ENCODE measurements at places on chromosomes 5 and 9.

DNA sequence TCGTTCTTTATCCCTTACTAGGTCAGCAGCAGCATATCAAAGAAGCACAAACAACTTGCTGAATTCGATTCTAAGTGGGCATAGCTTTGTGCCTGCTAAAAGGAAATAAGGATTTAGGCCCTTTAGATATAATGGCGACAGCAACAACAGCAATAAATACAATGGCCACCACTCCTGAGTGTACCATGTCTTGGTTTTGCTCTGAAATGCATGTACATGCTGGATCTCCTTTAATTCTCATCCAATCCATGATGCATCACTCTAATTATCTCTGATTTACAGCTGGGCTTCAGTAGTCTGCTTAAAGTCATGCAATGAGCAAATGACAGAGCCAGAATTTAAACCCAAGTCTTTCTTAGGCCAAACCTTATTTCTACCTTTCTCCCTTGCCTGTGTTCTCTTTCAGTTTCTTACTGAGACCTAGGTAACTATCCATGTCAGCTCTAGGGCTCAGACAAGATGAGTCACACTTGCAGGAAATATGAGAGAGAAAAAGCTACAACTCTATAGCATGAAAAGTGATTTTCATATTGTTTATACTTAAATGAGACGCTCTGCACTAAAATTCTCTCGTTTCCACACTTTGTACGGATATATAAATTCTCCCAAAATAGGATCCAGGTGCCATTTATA lies 111.8 kb downstream of the HMHB1 start:
- no peak for DNase-seq

DNA sequence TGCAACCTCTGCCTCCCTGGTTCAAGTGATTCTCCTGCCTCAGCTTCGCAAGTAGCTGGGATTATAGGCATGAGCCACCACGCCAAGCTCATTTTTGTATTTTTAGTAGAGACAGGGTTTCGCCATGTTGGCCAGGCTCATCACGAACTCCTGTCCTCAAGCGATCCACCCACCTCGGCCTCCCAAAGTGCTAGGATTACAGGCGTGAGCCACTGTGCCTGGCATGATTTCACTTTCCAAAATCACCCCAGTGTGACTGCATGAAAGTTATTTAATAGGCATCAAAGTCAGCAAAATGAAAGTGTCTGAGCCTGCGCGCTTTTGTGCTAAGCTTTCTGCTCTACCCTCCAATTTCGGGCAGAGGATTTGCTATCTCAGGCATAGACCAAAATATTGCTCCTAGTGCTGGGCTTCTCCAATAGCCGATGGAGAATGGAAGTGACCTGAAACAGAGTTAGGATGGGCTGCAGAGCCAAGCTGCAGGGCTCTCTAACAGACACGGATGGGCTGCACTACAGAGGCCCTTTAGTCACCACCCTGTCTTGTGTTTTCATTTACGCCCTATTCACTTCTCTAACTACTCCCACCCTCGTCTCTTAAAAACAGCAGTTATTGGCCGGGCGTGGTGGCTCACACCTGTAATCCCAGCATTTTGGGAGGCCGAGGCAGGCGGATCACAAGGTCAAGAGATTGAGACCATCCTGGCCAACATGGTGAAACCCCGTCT lies 44.3 kb downstream of the RETREG1 start:
- DNase-seq, result no peak

DNA sequence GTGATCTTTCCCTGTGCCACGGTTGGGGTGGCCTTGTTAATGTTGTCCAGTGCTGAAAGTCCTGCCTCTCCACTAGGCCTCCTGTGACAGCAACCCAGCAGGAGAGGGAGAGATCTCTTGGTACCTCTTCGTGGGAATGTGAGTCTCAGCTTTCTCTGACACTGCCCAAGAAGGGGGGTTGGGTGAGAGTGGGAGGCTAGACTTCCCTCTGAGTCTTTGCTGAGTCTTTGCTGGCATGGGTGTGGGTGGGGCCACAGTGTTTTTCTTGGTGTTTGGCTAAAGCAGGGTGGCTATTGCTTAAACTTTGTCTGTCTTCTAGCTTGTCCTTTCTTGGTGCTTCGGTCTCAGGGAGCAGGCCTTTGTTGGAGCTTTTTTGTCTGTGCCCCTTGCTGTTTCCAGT lies 145.6 kb downstream of the GNA14 start:
- DNase-seq, result no peak

DNA sequence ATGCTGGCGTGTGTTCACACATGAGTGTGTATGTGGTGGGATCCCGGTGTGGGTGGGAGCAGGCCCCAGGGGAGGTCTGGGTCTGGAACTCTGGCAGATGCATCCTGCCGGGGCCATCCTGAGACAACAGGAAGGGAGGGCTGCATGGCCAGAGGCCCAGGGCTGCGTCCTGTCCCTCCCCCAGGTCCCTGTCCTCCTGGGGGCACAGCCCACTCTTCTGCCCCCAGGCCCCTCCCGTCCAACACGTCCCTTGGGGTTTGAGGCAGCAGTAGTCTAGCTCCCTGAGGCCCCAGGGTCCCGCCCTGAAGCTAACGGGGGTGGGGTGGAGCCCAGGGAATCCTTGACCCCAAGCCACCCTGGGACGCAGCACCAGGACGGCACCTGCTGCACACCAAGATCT lies 16.6 kb downstream of the FLT4 start:
- DNase-seq, result no peak

DNA sequence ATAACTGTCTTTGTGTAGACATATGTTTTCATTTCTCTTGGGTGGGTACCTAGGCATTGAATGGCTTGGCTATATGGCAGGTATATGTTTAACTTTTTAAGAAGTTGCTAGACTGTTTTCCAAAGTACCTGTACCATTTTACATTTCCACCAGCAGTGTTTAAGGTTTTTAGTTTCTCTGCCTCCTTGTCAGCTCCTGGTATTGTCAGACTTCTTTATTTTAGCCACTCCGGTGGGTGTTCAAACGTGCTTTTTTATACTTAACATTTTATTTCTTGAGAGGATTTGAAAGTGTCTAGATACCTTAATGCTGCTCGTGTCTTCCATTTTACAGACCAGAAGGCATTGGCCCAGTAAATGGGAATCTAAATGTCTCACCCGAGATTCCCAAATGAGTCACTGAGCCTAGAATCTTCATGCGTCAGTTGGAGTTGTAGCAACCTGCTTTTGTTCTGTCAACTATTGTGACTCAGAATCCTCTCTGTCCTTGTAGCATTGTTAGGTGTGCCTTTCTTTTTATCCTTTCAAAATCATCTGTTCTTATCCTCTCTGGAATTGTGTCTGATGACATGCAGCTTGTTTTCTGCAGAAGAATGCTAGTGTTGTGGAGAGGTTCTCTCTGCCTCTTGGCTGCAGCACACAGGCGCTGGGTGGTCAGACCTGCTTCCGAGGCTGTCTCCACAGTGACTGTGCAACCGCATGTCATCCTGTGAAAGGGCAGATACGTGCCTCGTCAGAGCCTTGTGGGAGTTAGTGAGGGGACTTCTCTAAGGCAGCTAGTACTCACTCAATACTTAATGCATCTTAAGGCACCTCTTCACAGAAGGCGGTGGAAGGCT lies 291.8 kb downstream of the AOPEP start:
- no peak for DNase-seq

DNA sequence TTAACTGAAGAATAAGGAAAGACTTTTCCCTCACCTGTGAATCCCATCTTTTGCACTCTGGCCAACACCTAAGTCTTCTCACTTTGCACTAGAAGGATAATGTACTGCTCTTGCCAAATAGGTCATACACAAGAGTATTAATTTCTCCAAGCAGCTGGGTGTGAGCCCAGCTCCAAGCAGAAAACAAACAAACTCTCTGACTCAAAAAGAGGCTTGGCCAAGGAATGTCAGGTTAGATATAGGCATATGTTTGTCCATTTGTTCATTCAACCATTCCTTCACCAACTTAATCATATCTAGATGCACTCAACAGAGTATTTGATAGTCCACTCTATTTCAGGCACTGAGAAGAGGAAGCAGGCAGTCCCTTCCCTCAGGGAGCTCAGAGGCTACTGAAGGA lies 84.4 kb downstream of the HTR4 start:
- no peak for DNase-seq

- DNase-seq, result no peak
Measured at GRCh38 chr5:119019501-119019900, 31.2 kb upstream of the DTWD2 start.

DNA sequence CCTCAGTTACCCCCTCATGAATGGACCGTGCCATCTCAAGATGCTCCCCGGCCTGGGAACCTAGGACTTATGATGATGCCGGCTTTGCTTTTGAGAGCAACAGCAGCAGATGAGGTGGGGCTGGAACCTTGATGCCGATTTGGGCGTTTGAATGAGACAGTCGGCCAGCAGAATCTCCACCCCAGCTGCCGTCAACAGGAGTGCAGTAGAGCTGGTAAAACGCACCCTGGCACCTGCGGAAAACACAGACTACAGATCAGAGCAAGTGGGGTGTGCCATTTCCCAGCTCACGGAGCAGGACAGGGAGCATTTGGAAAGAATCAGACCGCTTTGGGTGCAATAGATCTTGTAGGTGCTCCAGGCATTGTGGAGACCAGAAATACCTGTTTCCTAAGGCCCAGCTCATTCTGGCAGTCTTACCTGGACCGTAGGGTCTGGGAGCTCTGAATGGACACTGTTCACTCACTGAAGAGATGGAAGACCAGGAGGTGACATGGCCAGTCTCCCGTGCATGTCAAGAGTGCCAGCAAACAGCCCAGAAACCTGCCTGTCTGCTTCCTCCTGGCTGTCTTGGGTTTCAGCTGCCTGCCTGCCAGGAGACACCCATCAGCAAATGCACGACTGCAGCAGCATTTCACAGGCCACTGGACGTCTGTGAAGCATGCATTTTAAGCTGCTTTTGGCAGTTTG lies 317.7 kb upstream of the IRX4 start:
- DNase-seq, result no peak

DNA sequence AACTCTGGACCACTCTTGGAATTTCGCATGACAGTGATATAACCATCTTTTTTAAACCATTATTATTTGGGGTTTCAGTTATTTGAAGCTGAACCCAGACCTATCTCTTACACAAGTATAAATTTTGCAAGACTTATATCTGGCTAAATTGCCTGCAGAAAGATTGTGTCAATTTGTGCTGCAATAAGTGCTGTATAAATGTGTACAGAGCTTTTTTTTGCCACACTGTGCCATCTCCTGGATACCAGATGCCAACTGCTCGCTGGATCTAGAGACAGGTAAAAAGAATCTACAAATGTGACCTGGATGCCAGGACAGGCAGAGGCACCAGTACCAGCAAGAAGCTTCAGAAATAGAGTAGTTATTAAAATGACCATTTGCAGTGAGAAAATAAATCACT lies 25.9 kb upstream of the TTC39B start:
- no peak for DNase-seq

GRCh38 chr9:116895961-116896360 lies 208.9 kb downstream of the TRIM32 start:
- DNase-seq, result no peak

Data from stimulated activated CD4-positive, alpha-beta T cell treated with anti-CD3 and anti-CD28 coated beads, Interleukin-1b, Interleukin-23, amount 100 ng/mL, for 1 hour (primary cell).